ENCODE measurements at places on chromosomes 3 and 15.
A peak's percentile ranks its signal among the peaks of the same experiment; 100 is the strongest.

DNA sequence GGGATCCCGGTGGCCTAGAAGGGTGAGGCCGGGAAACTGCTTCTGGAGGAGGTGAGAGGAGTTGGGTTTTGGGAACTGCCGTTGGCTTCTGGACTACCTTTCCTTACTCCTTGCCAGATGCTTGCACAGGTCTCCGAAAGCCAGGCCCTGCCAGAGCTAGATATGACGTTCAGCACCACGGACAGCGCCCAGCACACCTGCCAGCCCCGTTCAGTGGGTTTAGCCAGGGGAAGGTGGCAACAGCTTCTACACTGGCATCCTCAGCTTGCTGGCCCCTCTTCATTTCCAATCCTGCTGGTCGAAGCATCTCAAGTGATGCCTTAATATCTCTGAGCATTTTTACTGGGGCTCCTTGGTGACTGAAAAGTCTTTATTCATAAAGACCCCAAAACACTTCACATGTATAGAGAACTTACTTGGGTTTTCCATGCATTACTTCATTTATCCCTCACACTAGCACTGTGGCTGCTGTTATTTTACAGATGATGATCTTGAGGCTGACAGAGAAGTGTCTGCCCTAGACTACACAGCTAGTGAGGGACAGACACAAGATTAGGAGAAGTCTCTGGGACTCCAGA, 21.9 kb downstream of the HCN4 start:
- DNase-seq, result peak; percentile 10

GRCh38 chr15:55740981-55741832, 1.7 kb downstream of the PRTG start:
- no peak for DNase-seq

- no peak for DNase-seq
These were observed 56.0 kb upstream of the MYRIP start for GRCh38 chr3:39753391-39753790.

DNA sequence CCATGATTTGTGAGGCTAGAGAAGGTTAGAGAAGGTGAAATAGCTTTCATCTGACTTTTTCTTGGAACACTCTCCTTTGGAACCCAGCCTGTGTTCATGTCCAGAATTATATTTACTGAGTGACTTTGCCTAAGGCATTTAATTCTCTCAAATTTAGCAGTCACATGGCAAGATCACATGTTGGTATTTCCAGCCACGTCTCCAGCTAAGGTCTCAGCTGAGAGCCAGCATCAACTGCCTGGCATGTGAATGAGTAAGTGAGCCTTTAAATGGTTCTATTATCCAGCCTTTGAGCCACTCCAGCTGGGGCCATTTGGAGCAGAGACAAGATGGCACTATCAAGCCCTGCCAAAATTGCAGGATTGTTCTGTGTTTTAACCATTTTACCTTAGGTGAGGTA, 130.2 kb upstream of the SGO1 start:
- no peak for DNase-seq

DNA sequence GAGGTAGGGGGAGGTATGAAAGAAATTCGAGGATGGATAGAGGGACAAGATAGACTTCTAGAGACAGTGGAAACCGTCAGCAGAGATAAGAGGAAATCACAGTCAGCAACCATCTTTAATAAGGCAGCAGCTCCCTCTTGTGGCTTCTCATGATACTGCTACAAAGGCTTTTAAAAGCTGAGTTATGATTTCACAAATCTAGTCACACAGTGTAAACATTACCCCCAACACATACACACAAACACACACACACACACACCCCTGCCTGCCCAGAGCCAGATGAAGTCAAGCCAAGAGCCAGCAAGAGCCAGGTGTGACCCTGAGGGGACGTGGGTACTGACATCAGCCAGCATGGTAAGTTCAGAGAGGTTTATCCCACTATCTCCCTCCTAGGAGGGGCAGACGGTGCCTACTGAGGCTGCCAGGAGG, 18.9 kb upstream of the TGM5 start:
- DNase-seq, result peak; percentile 23

DNA sequence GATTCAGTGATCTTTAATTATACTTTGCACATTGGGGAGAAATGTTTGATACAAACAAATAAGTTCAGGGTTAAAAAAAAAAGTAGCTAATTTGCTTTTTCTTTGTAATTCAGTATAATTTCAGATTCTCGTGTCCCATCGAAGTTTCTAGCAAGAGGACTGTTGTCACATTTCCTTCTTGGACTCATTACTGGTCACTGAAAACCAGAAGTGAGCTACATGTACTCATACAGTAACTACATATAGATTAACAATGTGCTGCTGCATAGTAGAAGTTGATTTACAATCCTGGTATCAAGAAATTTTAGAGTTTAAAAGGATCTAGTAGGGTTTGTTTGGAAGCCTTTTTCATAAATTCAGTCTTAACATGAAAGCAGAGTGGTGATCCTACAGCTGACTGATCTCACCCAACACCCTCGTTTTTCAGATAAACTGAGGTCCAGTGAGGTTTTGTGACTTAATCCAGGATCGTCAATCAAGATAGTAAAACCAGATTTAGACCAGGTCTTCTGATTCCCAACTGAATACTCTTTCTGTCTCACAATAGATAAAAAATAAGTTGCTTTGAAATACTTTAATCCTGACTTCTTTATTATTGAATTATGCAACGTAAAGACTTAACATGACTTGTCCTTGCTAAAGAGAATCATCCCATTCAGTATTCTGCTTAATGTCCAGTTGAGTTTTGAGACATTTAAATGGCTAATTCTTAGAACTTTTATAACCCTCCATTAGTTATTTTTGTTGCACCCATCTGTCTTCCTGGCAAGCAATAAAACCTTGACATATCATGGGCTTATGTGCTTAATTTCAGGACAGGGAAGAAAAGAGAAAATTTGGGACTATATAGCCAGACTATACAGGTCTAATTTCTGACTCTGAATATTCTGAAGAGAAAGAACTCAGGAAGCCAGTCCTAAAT, 2.8 kb downstream of the SEC62 start:
- no peak for DNase-seq

DNA sequence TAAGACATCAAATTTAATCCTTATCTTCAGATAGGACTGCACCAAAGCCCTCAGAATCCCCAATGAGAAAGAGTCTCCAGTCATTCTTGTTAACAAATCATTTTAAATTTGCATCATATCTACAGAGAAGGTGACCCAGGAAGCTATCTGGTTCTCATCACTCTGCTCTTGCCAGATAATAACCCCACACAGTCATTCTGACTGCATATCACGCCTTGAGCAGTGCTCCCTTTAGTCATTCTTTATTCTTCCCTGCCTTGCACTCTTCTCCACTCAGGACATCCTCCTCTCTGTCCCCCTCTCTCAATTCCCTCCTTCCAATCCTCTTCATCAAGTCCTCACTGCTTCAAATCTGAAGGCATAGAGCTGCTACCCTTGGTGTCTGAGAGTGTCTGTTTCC, 83.7 kb upstream of the COL6A6 start:
- DNase-seq, result no peak

GRCh38 chr3:103077910-103078309, 643.1 kb downstream of the ZPLD1 start:
- DNase-seq, result no peak

- DNase-seq, result no peak
These were observed 90.9 kb upstream of the SEC13 start for GRCh38 chr3:10411598-10412332.

DNA sequence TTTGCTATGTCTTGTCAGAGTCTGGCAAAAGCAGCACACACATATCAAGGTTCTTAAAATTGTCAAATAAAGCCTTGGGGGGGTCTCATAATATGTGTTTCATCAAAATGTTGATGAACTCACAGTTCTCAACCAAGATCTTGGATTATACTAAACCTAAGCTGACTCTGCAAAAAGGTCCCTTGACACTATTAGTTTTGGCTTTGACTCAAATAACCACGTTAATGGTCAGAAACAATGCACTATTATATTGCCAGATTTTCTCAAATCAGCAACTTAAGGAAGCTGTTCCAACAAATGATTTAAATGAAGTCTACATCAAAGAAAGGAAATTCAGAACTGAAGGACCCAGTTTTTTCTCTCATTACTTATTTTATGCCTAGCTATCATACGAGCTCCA, 1063.9 kb downstream of the ROBO1 start:
- DNase-seq, result no peak

- DNase-seq, result peak; percentile 17
These were observed 19.0 kb upstream of the MCF2L2 start for GRCh38 chr3:183447206-183448001.

DNA sequence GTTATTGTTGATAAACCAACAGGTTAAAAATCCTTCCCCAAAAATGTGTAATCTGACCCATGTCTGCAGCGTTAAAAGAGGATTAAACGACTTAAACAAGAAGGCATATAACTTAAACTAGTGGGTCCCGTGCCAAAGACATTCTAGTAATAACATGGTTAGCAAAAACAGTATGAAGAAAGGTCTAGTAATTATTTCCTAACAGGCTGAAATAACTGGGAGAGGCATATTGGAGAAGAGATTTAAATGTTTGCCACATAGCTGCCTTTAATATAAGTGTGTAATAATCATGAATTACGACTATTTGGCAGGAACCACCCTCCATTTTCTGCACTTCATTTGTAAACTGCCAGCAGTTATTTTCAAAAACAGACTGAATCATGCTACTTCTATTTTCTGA, 67.7 kb upstream of the CSPG5 start:
- no peak for DNase-seq

GRCh38 chr15:95016511-95017229, 785.3 kb downstream of the MCTP2 start:
- DNase-seq, result no peak

DNA sequence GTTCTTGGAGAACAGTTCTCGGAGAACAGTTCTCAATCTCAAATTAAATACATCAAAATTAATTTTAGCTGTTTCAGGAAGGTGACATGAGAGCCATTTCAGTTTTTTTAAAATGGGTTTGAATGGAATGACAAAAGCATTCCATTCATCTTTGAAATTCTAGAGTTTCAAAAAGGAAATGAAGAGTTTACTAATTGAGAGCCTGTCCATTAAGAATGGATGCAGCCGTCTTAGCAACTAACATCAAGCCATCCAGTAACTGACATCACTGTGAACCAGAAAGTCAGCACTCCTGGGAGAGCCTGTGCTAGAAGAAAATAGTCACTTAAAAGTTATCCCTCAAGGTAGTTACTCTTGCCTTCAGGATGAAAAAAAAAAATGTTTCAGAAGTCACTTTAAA, 47.0 kb upstream of the FSTL1 start:
- DNase-seq, result no peak

- no peak for DNase-seq
These were observed 30.5 kb upstream of the DCP1A start for GRCh38 chr3:53377794-53378193.

GRCh38 chr3:159451067-159451466, 537.6 kb upstream of the IL12A start:
- DNase-seq, result no peak

- DNase-seq, result no peak
These were observed 108.2 kb downstream of the EOMES start for GRCh38 chr3:27613846-27614500.

- DNase-seq, result no peak
These were observed 148.6 kb downstream of the ATP10A start for GRCh38 chr15:25714538-25714840.

DNA sequence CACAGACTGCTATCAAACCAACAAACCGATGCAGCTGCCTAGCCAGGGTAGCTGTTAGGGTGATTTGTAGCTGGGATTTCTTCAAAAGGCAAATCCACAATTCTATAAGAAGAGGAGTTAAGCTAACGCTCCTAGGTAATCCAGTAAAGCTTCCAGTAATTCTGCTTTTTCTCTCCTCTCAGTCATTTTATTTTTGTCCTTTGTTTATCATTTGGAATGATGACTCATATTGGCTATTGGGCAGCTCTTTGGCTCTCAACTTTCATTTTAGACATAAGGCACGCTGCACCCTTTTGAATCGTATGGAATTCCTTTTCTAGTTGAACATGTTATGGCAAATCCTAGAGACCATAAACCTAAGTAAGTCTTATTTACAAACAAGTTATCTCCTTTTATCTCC, 53.2 kb upstream of the PPARG start:
- no peak for DNase-seq

DNA sequence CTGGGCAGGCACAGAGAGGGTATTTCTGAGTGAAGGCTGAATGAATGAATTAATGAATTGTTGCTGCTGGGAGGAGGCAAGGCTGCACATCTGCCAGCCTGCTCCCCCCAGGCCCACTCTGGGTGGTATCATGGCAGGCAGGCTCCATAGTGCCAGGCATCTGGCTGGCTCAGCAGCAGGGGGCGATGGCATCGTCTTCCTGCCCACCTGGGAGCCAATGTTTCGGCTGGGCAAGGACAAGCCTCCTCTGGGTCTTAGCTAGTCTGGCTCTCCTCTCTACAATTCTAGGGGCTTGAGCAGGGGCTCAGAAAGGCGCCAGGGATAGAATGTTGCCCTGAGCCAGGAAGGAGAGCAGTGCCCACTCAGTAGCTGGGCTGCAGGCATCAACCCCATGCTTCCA, 1.7 kb upstream of the TLR9 start:
- no peak for DNase-seq

DNA sequence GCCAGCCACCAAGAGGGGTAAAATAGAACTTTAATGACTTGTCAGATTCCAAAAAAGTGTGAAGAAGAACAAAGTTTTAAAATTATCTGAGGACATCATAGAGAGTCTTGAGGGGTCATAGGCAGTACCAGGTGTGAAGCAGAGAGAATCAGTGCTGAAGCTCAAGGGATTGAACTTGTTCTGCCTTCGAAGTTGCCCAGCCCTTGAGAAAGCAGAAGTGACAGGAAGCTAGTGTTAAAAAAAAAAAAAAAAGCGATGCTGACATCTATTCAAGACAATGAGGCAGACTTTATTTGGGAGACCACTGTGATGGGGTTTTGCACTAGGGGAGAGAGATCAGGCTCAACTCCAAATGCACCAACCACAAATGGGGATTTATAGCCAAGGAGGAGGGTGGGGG, 21.8 kb downstream of the FBXO22 start:
- no peak for DNase-seq

DNA sequence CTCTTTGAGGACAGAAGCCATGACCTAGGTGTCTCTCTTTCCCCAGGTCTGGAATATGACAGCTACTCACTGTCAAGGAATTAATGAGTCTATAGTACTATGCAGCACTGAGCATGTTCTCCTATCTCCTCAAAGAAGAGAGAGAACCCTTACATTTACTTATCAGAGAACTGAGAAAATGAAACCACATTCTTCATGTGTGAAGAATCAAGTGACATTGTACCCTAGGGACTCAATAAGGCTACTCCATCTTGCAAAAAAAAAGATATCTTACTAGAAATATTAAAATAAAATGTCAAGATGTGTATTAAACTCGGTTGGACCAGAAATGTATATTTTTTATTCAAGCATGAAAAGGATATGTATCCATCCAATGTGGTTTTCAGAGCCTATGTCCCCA, 133.2 kb upstream of the COL8A1 start:
- DNase-seq, result no peak

DNA sequence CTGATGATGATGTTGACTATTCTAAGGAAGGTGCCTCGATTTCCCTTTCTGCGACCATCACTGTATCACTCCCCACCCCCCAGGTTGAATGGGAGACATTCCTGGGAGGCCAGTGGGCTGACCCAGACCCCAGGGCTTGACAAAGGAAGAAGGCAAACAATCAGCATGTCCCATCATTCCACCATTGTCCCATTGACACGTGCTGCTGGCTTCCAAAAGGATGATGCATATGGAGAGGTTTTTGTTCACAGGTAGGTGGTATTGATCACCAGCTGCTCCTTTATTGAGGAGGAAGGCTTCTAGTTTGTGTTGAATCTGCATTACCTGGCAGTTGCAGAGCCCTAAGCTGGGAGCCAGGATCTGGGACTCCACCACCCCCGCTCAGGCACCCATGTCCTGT, 30.4 kb downstream of the RASGRF1 start:
- DNase-seq, result no peak

- DNase-seq, result no peak
These were observed 456.9 kb upstream of the UBE2E2 start for GRCh38 chr3:22746221-22746620.

- DNase-seq, result no peak
These were observed 75.1 kb downstream of the MYO9A start for GRCh38 chr15:72042865-72043264.

All from stimulated activated CD4-positive, alpha-beta T cell treated with anti-CD3 and anti-CD28 coated beads, Interleukin-1b, Interleukin-23, amount 100 ng/mL, for 1 hour (primary cell).